ENCODE measurements at places on chromosomes 5 and 9.

GRCh38 chr9:35609820-35610163 lies 4.7 kb downstream of the TESK1 start:
- DNase-seq, result no peak

DNA sequence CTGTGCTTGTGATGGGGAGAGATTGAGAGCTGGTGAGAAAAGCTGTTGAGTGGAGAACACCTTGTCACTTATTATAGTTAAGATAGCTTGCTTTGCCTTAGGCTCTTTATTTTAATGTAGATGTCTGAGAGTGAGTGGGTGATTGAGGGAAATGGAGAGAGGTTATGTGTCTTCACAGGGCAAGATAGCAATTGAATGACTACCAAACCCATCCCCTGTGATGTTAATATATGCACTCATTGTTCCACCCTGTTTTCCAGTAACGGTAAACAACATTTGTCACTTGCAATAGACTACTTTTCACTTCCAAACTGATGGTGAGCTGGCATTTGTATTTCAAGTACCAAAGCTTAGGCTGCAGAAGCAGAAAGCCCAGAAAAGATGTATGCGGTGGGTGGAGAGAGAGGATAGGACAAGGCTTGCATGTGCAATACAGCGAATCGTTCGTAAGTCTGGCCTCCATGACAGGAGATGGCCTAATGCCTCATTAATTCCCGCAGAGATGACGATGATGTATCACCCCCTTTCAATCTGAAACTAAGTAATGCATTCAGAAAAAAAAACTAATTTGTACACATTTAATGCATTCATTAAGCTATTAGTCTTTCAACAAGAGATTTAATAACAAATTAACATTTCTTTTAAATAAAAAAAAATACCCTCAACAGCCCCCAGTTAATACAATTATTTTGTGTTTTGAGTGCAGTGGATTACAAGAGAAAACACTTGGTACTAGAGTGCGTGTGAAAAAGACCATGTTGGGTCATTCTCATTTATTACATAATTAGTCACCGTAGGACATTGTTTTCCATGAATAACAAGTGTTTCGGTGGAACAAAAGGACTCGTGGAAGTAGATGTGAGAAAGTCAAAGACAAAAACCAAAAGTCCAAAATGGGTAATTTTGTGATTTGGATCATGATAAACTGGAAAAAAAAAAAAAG lies 699.0 kb downstream of the BRINP1 start:
- DNase-seq, result no peak

- no peak for DNase-seq
Measured at GRCh38 chr5:69492923-69493395, 369 bp downstream of the OCLN start.

GRCh38 chr5:56637321-56637920 lies 177.9 kb upstream of the MAP3K1 start:
- peak; percentile 41 for DNase-seq

- peak; percentile 22 for DNase-seq
Measured at GRCh38 chr5:120808606-120809005, 344.5 kb downstream of the PRR16 start.

DNA sequence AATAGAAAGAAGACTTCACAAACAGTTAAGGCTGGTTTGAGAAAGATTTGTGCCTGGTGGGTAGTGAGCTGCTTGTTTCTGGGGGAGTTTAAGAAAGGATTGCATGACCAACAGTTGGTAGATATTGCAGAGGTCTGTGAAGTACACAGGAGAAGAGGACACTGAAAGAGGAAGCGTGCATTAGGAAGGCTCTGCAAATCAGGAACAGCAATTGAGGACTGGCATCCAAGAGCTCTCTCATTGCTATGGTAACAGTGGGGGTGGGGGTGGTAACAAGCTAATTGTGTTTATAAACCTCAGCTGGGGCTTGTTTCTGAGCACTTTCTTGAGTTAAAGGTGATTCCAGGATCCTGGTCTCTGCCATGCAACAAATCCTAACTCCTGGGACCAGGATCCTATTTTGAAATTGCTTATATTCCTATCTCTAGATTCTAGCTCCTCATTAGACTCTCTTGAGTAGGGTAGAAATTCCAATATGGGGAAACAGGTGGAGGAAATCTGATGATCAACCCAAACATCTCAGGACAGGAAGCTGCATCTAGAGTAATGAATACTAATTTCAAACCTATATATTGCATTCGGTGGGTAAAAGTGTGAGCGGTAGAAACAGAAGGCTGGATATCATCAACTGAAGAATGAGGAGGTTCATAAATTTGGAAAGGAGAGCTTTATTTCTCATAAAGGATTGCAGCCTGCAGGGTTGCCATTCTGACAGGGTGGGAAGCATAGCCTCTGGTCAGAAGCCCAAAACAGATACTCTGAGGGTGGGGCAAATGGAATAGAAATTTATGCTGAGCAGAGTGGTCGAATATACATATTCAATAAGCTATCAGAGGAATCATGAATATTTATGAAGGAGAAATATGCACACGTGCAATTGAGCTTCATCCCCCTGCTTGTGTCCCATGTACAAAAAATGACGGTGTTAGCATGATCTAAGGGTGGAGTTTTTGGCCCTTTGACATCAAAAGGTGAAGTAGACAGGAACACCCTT lies 79.4 kb downstream of the PTTG1 start:
- DNase-seq, result no peak

DNA sequence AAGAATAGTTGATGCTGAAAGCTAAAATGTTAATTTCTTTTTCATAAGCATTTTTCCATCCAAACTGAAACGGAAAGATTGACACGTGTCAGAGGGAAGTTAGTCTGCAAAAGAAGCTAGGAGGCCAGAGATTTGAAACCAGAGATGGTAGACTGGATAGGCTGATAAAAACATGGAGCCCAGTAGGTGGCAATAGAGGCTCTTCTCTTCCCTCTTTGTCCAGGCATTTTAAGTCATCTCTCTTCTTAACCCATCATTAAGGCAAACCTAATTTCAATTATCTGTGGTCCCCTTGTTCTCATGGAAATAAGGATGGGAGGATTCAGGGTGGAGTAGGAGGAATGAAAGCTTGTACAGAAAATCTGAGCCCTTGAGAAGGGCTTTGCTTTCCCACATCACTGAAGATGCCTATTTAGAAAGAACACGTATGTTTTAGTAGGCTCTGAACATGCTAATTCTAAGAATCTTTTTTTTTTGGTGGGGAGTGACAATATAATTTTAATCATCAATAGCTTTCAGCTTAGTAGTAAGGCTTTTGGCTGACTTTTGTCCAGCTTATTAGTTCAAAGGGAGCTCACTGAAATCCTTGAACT lies 66.6 kb downstream of the ZNF474 start:
- DNase-seq, result peak; percentile 14

- DNase-seq, result no peak
Measured at GRCh38 chr5:113249206-113249605, 185.6 kb downstream of the TSSK1B start.

- DNase-seq, result no peak
Measured at GRCh38 chr9:123119566-123119965, 86.1 kb downstream of the GPR21 start.

- no peak for DNase-seq
Measured at GRCh38 chr9:93264338-93265125, 80.6 kb downstream of the WNK2 start.

- DNase-seq, result no peak
Measured at GRCh38 chr5:168316139-168316578, 24.7 kb downstream of the WWC1 start.

DNA sequence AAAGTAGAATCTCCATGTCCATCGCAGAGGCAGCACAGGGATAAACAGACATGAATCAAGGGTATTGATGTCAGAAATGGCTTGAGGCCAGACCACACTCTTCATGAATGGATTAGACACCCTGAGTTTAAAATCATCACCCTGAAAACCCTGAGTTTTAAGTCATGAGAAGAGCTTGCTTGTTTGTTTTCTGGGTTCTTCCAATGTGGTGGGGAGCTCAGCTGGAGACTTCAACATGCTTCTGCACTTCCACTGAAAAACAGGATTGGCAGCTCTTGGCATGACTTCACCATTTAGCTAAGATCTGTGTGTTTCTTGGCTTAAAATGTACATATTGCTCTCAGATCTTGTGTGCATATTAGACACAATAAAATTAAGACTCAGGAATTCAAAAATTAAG lies 9.8 kb downstream of the GCNT4 start:
- DNase-seq, result no peak

GRCh38 chr9:107931071-107931715 lies 441.6 kb upstream of the KLF4 start:
- DNase-seq, result no peak

- DNase-seq, result no peak
Measured at GRCh38 chr5:38871058-38871605, 25.3 kb downstream of the OSMR start.

DNA sequence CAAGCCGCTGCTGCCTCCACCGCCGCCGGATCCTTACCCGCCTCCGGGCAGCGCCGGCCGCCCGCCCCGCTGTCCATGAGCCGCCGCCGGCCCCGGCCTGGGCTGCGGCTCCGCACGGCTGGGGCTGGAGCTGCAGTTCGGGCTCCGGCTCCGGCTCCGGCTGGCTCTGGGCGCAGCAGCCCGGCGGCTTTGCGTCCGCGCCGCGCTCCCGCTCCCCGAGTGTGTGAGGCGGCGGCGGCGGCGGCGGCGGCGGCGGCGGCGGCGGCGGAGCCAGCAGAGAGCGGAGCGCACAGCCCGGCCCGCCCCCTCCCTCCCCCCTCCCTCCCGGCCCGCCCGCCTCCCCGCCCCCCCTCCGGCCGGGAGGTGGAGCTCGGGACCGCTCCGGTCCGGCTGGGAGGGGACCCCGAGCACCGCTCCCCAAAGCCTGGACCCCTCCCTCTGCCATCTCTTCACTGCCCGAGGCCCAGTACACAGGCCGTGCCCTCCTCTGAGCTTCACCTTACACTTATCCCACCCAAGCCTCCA lies at the start of gene PCDH1:
PCDH1 (minus strand) TSS at position 225 of the 525 bp plus-strand sequence; CDS start at position 77, 148 bp downstream.
- DNase-seq, result no peak

Measured in NCI-H524 (cell line).